Karpas-422 (cell line): ENCODE measurements at places on chromosomes 2 and 18. TPM values are rescaled to one million over a fixed set of nuclear protein-coding genes. Genes with fewer than 3 reads are reported as not detected.

- no peak for DNase-seq
Observed at GRCh38 chr2:119678021-119678656, 862 bp upstream of the TMEM177 start.

The MFSD2B gene
- not detected in 2 replicates for total RNA-seq

- peak; percentile 46 for DNase-seq
Observed at GRCh38 chr2:11716689-11717321, 29.6 kb upstream of the LPIN1 start.

The PFN4 gene
- total RNA-seq: 2.1 TPM in 1 of 2 replicates, not detected in the other

- no peak for DNase-seq
Observed at GRCh38 chr2:3491306-3491705, 28.0 kb downstream of the ADI1 start.

The SOX11 gene
- not detected in 2 replicates for total RNA-seq

The TGFA gene
- total RNA-seq: not detected in 2 replicates

The EGR4 gene
- 0.14 and 0.75 TPM in 2 replicates for total RNA-seq

GRCh38 chr18:11567396-11567795 is 42.0 kb upstream of the SLC35G4 start:
- DNase-seq: no peak

GRCh38 chr2:217943446-217944321 is 59.1 kb downstream of the TNS1 start:
- peak; percentile 52 for DNase-seq
